ENCODE measurements at places on chromosomes 4 and X.

- DNase-seq: no peak
Measured at GRCh38 chr4:186081202-186081807, 12.3 kb downstream of the TLR3 start.

GRCh38 chr4:25172961-25173915, 13.0 kb upstream of the SEPSECS start:
- DNase-seq: peak; percentile 26

GRCh38 chr4:41728573-41728913, 20.0 kb downstream of the PHOX2B start:
- no peak for DNase-seq

- no peak for DNase-seq
Measured at GRCh38 chr4:72997409-72997808, 72.1 kb downstream of the COX18 start.

DNA sequence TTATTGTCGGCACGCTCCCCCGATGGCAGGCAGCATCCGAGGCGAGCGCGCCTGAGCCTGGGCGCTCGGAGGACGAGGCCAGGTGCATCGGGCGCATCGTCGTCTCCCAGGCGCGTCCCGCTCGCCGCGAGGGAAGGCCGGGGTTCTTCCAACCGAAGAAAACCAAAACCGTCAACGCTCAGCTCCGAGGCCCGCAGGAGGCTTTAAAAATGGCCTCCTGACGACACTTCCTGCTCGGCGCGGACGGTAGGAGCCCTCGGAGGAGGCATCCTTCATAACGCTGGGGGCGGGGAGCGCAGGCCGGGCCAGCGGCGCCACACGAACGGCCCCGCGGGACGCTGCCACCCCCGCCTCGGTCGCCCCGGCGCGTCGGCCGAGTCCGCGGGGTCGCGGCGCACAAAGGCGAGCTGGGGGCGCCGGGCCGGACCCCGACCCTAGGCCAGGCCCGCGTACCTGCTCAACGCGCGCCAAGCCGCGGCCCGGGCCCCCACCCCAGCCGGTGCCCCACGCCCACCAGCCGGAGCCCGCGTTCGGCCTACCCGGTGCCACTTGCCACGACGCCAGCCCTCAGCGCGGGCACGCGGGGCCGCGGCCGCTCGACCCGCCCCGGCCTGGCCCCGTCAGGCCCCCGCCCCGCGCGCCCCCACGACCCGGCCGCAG, 501 bp downstream of the ZNF518B start:
- DNase-seq: peak; percentile 84

GRCh38 chrX:154737136-154737535, 13.7 kb downstream of the GAB3 start:
- no peak for DNase-seq

- no peak for DNase-seq
Measured at GRCh38 chr4:9764155-9764696, 17.2 kb upstream of the DRD5 start.

GRCh38 chr4:128782076-128782715, 27.3 kb upstream of the JADE1 start:
- peak; percentile 49 for DNase-seq

DNA sequence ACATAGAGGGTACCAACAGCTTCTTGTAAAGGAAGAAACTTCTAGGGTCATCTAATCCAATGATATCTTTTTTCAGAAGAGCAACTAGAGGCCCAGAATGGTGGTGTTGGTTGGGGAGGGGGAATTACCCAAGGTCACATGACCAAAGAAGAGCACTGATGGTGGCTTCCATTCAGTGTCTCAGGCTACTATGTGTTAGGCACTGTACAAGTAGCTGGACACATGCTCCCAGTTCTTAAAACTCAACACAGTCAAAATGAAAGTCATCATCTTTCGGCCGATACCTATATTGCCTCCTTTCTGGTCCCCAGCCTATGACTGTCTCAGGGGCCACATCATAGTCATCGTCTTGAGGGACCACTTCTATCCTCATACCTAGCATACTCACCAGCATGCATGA, 88.1 kb downstream of the ARHGAP6 start:
- no peak for DNase-seq

DNA sequence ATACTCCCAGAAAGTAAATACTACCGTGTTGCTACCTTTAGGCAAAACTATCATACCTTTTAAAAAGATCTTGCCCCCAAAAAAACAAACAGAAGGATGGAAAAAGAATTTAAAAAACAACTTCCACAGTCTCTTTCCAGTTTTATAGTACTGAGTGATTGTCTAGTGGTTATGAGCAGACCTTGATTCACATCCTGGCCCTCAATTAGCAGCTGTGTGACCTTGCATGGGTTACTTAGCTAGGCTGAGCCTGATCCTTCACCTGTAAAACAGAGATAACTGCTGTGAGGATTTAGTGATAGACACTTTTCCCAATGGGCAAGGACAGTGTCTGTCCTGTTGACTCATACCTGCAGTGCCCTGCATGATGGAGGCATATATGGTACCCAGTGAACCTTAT, 49.0 kb downstream of the SMAD1 start:
- no peak for DNase-seq

DNA sequence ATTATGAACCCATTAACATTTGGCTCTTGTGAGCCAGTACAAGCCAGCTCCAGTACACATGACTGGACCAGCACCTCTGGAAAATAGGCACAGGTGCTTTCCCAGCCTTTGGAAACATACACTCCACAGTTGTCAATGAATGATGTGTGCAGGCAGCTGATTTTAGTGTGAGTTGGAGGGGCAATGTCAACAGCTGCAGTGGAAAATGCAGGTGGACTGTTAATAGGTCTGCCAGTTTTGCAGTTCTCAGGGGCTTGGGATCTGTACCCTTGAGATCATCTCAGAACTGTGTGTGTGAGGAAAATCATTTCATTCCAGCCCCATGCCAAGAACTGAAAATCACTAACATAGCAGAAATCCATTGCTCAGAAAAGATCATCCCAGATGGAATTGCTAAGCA, 81.7 kb upstream of the CHRDL1 start:
- DNase-seq: no peak

DNA sequence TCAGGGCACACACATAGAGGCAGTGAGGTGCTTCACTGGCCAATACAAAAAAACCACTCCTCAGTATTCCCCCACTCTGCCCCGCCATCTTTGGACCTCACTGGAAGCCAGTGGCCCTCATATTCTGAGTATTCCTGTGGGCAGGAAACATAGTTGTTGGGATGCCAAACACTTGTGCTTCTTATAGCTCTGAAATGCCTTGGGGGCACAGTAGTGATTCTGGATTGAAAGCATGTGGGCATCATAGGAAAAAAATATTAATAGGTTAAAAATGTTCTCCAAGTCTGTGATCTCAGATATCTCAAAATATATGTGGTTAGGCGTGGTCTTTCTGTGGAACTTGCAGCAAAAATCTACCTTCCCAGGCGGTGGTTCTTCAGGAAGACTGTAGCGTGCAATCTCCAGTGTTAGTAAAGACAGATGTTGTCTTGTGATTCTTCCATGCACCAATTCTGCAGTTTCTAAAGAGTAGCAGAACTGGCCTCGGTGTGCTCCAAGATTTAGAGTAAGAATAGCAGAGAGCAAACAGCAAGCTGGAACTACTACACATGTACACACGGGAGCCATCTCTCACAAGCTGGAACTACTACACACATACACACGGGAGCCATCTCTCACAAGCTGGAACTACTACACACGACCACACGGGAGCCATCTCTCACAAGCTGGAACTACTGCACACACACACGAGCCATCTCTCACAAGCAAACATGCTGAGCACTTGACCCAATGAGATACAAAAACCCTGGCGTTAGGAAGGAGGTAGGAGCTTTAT, 8.0 kb upstream of the TENM3 start:
- no peak for DNase-seq

- no peak for DNase-seq
Measured at GRCh38 chrX:82732861-82733260, 775.2 kb upstream of the POU3F4 start.

DNA sequence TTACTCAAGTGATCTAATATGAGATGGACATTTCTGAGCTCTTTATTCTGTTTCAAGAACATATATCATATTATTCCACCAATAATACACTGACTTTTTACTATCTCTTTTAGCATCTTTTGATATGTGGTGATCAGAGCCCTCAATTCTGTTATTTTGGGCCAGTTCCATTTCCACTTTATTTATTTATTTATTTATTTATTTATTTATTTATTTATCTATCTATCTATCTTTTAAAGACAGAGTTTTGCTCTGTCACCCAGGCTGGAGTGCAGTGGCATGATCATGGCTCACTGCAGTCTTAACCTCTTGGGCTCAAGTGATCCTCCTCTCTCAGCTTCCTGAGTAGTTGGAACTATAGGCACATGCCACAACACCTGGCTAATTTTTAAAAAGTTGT, 57.4 kb upstream of the GRID2 start:
- no peak for DNase-seq

DNA sequence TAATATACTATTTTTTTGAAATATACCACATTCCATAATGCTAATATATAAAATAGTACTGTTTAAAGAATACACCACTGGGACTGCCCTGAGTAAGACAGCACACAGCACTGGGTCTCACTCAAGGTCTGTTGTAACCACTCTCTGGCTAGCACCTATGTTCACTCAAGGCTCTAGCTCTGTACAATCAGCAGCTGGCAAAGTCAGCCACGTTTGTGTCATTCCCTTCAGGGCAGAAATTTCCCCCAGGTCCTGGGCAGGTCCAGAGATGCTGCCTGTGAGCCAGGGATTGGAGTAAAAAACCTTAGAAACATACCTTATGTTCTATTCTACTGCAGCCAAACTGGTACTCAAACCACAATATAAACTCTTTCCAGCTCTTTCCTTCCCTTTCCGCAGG, 1160.2 kb upstream of the ADGRL3 start:
- no peak for DNase-seq

DNA sequence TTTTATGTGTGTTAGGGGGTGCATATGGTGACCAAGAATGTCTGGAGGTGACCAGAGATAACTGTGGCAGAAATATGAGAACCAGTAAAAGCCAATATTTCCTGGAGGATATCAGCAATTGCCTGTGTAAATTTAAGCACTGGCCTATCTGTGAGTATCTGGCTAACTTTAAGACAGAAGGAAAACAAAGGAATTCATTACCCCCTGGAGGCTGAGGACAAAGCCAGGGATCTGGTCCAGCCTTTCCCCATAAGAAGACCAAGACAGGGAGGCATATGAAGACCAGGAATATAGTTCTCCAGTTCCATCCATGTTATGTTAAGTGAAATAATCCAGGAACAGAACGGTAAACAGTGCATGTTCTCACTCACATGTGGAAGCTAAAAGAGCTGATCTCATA, 49.2 kb downstream of the MFAP3L start:
- DNase-seq: no peak

DNA sequence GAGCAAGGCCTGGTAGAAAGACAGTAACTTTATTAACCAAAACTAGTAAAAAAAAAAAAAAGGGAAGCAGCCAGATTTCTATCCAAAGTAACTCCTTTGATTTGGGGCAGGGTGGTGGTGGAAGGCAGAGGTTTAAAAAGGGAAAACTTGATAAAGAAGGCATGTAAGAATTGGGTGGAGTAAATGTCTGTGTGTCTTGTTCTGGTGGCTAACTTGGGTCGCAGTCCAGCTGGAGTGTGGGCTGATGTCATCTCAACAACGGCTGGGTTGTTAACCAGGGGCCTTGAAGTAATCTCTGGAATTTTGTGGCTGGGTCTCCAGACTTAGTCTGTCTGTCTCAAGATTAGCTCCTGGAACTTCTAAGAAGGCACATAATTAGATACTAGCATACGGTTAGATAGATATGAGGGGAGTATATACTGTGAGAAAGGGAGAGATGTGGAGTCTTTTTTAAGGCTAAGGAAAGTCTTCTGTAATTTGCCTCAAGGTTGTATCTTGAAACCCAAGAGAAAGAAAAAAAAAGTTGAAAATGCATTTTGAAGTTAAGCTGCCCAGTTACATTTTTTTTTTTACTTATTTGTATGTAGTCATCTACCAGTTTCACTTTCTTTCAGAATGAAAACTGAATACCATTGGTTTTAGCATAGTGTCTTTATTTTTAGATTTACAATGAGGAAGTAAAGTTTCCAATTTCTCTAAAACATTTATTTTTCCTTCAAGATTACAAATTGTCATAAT, 48.3 kb downstream of the MTHFD2L start:
- peak; percentile 15 for DNase-seq

DNA sequence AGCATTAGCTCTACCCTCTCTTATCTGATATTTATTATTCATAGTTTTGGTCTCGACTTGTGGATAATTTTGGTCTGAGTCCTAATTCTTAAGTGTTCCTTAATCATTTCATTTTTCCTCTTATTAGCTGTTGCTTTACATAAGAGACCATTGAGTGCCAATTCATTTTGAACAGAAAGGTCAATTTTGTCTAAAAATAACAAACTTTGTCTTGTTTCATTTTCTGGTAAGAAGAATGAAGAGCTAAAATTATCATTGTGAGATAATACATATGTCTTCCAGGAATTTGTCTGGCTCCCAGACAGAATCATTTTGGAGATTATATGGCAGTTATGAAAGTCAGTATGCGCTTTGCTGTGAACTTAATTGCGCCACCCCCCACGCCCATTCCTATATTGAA, 1471.8 kb downstream of the PCDH7 start:
- DNase-seq: no peak

DNA sequence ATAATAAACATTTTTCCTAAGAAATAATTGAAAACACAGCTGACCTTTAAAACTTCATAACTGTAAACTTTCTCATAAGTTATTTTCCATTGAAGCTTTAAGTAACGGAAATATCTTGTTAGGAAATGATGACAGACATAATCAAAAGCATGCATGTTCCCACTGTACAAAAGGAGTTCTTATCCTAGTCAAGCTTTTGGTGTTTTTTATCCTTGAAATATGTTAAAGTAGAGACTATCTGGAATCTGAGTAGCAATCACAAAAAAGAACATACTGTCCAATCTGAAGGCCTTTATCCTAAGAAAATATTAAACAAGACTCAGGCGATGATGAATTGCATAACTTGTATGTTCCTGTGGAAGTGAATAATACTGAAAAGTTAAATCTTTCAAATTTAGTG, 14.4 kb downstream of the GEMIN8 start:
- DNase-seq: no peak

- DNase-seq: no peak
Measured at GRCh38 chr4:14167876-14168510, 540.5 kb upstream of the BOD1L1 start.

- DNase-seq: peak; percentile 75
Measured at GRCh38 chrX:131812847-131813825, 210.0 kb upstream of the STK26 start.

DNA sequence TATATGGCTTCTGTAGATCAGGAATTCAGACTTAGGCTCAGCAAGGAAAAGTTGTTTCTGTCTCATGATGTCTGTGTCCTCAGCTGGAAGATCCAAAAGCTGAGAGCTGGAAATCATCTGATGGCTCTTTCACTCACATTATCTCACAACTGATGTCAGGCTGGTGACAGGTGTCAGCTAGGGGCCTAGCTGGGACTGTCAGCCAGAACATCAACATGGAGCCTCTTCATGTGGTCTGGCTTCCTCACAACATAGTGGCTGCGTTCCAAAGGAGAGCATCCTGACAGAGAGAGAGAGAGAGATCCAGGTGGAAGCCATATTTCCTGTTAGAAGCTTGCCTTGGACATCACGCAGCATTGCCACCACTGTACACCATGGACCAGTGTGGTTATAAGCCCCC, 10.6 kb upstream of the INTS6L start:
- no peak for DNase-seq

GRCh38 chr4:183540410-183541009, 35.7 kb downstream of the ING2 start:
- DNase-seq: no peak

GRCh38 chrX:40244980-40245379, 147.2 kb upstream of the BCOR start:
- no peak for DNase-seq

Measured in GM13976 (cell line).